ENCODE measurements at places on chromosomes 4 and X.
A peak's percentile ranks its signal among the peaks of the same experiment; 100 is the strongest.

DNA sequence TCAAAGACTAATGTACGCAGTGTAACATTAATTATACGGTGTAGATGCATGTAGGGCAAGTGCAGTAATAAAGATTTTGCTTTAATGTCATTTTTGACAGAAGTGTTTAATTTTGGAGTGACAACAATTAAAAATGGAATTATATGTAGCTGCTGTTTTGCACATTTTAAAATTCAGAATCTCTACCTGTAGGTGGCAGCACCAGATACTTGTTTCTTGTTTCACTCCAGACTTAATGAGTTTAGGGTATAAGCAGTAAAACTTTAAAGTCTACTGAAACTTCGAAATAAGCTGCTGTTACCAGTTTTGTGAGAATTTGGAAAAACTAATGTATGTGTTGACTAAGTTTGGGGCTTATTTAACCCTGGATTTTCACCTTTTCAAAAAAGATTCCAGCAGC lies 144.9 kb downstream of the POLA1 start:
- peak; percentile 19 for DNase-seq

- DNase-seq, result no peak
These were observed 102.8 kb downstream of the TTC29 start for GRCh38 chr4:146842876-146843275.

- DNase-seq, result no peak
These were observed 353.1 kb upstream of the BOD1L1 start for GRCh38 chr4:13980317-13981310.

- no peak for DNase-seq
These were observed 32.8 kb downstream of the HTT start for GRCh38 chr4:3107271-3107670.

GRCh38 chr4:82721819-82722423 lies 76.7 kb downstream of the SCD5 start:
- DNase-seq, result peak; percentile 85

DNA sequence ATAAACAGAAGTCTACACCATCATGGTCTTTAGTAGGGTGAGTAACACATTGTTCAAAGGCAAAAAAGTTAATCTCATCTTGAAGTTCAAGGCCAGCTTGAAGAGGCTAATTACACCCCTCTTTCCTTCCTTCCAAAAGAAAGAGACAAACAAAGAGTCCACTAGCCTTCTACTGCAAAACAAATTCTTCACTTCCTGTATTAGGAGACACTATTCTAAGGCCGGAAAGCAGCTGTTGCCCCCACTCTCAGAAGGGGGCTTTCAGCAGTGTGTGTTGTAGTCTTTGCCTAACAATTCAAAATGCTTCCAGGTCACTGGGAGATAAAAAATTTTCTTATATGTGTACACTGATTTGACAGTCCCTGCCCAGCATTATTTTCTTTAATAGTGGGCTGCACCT lies 25.1 kb downstream of the RASGEF1B start:
- DNase-seq, result no peak

Data from Ammon's horn (tissue), 1 donor.